ENCODE measurements at places on chromosomes 5 and 9.

GRCh38 chr5:3103262-3103811 is 351.9 kb upstream of the IRX2 start:
- H3K27me3 ChIP-seq = no peaks in the 10 kb centered on the region
- no peak overlapping the region for H3K4me3 ChIP-seq
- no peak for DNase-seq
- H3K36me3 ChIP-seq = no peaks in the 10 kb centered on the region
- no peaks in the 10 kb centered on the region for H3K4me1 ChIP-seq
- H3K27ac ChIP-seq = no peak overlapping the region

DNA sequence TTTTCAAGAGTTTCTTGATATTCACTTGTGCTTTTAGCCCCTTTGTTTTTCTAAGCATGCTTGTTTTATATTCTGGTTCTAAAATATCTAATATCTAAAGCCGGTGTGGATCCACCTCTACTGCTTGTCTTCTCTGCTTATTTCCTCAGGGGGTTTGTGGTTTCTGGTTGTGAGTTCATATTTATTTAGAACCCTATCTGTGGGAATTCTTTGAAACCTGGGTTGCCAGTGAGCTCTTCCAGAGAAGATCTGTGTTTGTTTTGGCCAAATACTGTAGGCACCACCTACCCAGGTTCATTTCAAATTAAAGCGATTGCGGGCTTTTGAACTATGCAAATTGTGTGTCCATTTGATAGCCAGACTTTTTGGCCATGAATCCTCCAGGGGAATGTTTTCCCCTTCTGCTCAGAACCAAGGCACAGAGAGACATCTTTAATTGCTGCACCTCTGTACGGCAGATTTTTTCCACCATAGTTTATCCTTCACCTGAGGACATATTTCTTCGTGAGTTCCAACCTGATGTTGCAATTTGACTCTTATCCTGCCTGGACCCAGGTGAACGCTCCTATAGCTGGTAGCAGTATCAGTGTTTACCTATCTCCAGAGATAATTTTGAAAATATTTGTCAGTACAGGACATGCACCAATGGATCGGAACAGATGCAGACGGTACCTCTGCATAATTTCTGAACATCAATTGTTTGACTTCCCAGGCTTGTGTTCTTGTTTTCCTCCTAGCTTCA is 2.4 kb upstream of the ZBTB43 start:
- H3K27ac ChIP-seq = no peak overlapping the region
- H3K4me3 ChIP-seq = no peak overlapping the region
- no peaks in the 10 kb centered on the region for H3K27me3 ChIP-seq
- DNase-seq = no peak
- H3K4me1 ChIP-seq = peaks cover 36% of the 10 kb centered on the region

- no peak overlapping the region for H3K4me3 ChIP-seq
- H3K27ac ChIP-seq = peak overlapping the region; percentile 85
- no peaks in the 10 kb centered on the region for H3K27me3 ChIP-seq
- peaks cover 51% of the 10 kb centered on the region for H3K4me1 ChIP-seq
These were observed 44.9 kb downstream of the SHB start for GRCh38 chr9:38024036-38024681.

DNA sequence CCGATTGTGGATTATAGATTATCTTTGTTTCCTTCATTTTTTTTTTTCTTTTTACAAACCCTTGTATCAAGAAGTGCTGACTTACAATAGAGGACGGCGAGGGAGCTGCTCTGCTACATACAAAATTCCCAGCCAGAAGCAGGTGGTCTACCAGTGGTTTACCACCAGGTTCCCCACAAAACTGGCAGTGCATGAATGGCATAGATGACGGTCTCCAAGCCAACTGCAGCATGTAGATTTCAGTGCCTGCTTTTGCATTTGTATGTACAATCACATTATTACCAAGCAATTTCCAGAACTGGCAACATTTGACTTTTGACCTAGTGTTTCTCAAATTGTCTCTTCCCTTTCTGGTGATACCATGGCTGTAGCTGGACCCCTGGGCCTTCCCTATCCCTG is 84.0 kb downstream of the ACER2 start:
- H3K36me3 ChIP-seq = no peaks in the 10 kb centered on the region
- peaks cover 14% of the 10 kb centered on the region for H3K4me1 ChIP-seq
- DNase-seq = no peak
- no peaks in the 10 kb centered on the region for H3K27me3 ChIP-seq
- H3K27ac ChIP-seq = no peak overlapping the region
- H3K4me3 ChIP-seq = no peak overlapping the region

DNA sequence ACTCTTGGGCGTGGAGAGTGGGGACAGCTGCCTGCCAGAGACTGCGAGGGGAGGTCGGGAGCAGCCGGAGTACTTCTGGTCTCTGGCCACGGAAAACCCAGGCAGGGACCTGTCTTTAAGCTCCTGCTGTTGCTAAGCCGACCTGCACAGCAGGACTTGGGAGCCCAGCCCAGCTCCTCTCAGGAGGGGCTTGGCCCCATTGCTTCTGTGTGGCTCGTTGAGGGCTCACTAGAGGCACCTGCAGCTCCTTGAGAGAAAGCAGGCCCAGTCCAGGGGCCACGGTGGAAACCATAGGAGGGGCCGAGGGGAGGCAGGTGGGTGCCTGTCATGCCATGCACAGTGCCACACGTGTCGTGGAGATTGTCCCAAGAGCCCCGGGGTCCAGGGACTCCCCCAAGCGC is 3.3 kb upstream of the LCN2 start:
- H3K4me1 ChIP-seq = peaks cover 44% of the 10 kb centered on the region
- H3K27me3 ChIP-seq = no peaks in the 10 kb centered on the region
- H3K27ac ChIP-seq = peak overlapping the region; percentile 84
- no peak overlapping the region for H3K4me3 ChIP-seq
- no peak for DNase-seq

DNA sequence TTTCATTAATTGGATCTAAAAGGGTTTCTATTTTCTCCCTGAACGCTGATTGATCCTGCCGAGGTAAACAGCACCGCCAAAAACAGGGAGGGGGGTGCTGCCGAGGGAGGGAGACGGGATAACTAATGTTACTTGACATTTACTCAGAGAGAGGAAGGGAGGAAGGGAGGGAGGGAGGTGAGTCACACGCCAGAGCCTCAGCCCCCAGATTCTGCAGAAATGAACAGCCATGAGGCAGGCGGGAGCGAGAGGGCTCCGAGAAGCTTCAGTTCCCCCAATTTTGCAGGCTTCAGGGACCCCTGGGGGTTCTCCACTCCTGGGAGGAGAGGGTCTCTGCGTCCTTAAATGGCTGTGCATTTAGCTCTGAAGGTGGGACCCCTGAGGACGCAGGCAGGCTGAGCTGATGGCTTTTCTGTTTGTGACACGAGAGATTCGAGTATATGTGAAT is 59.1 kb upstream of the IER5L start:
- peaks cover 12% of the 10 kb centered on the region for H3K4me1 ChIP-seq
- H3K4me3 ChIP-seq = no peak overlapping the region
- H3K36me3 ChIP-seq = no peaks in the 10 kb centered on the region
- DNase-seq = no peak
- H3K27me3 ChIP-seq = no peaks in the 10 kb centered on the region

DNA sequence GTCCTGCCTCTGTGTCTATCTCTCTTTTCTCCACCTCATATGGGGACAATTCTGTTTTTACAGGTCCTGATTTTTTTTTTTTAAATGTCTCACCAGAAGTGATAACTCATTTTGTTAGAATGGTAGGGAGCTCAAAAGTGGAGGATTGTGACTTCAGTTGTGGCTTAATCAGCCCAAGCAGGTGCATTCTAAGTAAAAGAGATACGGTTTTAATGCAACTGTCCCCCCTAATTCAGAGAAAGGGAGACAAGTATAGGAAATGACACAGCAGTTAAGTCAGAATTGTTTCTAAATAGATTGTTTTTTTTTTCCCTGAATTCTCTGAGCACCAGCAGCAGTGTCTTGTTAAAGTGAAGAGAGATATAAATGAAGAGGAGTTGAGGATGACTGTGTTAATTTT is 24.5 kb downstream of the MAST4 start:
- no peaks in the 10 kb centered on the region for H3K36me3 ChIP-seq
- no peak overlapping the region for H3K27ac ChIP-seq
- H3K4me1 ChIP-seq = no peaks in the 10 kb centered on the region
- no peak overlapping the region for H3K4me3 ChIP-seq
- no peaks in the 10 kb centered on the region for H3K27me3 ChIP-seq

GRCh38 chr5:111507276-111507675 is 5.1 kb downstream of the STARD4 start:
- no peak overlapping the region for H3K4me3 ChIP-seq
- H3K27me3 ChIP-seq = no peaks in the 10 kb centered on the region
- no peak overlapping the region for H3K27ac ChIP-seq
- no peaks in the 10 kb centered on the region for H3K36me3 ChIP-seq

DNA sequence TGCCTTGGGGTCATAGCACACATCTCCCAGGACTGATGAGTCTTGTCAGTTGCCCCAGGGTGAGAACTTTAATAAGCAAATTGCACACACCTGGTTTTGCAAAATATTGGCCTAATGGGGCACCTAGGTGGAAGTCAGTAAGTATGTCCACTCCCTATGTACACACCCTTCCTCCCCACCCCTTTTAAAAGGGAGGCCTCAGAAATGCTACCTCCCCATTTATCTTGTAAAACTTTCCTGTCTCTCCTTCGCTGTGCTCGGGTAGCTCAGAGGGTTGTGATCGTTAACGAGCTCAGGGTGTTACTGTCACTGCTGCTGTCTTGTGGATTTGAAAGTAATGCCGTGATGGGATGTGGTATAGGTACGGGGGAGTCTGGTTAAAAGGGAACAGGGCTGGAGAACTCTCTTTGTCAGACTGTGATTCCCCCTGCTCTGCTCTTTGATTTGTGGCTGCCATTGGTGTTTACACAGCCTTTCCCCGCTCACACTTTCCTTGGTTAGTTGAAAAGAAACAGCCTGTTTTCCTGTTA is 26.2 kb downstream of the ZNF462 start:
- H3K4me3 ChIP-seq = no peak overlapping the region
- H3K27ac ChIP-seq = peak overlapping the region; percentile 43
- H3K36me3 ChIP-seq = no peaks in the 10 kb centered on the region
- DNase-seq = no peak

GRCh38 chr5:161382685-161383084 is 163.8 kb downstream of the GABRB2 start:
- H3K27me3 ChIP-seq = no peaks in the 10 kb centered on the region
- no peak overlapping the region for H3K27ac ChIP-seq
- H3K4me3 ChIP-seq = no peak overlapping the region
- H3K4me1 ChIP-seq = no peaks in the 10 kb centered on the region

DNA sequence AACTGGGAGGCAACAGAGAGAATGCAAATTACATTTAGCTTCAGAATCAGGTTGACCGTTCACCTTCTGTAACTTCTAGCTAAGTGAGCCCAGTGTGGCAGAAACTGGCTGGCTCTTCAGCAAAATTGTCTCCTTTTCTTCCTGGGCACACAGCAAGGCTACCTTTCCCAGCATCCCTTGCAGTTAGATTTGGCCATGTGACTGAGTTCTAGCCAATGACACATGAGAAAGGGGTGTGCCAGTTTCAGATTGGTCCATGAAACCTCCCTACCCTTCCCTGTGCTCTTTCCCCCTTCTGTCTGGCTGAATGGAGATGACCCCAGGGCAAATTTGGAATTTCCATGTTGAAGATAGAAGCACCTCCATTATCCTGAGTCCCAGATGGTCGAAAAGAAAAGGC is 72.5 kb upstream of the SMIM23 start:
- H3K4me3 ChIP-seq = no peak overlapping the region
- no peaks in the 10 kb centered on the region for H3K36me3 ChIP-seq
- no peak for DNase-seq
- no peaks in the 10 kb centered on the region for H3K4me1 ChIP-seq
- H3K27me3 ChIP-seq = no peaks in the 10 kb centered on the region

- peaks cover 8% of the 10 kb centered on the region for H3K27me3 ChIP-seq
- peaks cover 61% of the 10 kb centered on the region for H3K4me1 ChIP-seq
- no peak for DNase-seq
- no peak overlapping the region for H3K4me3 ChIP-seq
- no peaks in the 10 kb centered on the region for H3K36me3 ChIP-seq
- H3K27ac ChIP-seq = peak overlapping the region; percentile 71
These were observed 8.0 kb upstream of the CCIN start for GRCh38 chr9:36161187-36161586.

DNA sequence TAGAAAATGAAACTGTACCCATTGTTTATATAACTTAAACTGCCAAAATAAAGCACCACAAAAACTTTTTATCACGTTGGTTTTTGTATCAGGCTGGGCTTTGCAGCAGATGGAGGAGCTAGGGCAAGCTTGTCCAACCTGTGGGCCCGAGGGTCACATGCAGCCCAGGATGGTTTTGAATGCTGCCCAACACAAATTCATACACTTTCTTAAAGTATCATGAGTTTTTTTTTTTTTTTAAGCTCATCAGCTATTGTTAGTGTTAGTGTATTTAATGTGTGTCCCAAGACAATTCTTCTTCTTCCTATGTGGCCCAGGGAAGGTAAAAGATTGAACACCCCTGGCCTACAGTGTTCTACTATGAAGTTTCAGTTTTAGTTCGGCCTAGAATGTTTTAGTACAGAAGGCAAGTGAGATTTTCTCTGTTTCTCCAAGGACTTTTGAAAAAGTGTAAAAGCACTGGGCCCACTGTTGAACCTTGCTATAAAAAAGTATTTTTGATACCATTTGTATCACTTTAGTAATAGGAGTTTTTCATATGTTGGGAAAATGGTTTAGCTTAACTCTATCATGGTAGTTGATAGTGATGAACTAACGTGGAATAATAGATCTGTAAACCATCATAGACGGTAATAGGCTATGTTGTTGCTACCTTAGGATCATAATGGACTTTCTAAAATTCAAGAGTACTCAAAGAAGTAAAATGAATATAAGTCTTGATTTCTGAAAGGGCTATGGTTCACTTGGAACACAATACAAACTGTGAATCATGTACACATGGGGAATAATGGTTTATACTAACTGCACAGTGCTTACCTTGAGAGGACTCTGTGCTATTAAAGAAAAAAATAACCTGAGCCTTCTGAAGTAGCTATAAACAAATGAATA is 2.9 kb downstream of the CDKN2A start:
- no peak for DNase-seq
- H3K36me3 ChIP-seq = no peaks in the 10 kb centered on the region
- H3K4me1 ChIP-seq = peaks cover 5% of the 10 kb centered on the region
- no peak overlapping the region for H3K27ac ChIP-seq
- peaks cover 9% of the 10 kb centered on the region for H3K27me3 ChIP-seq
- H3K4me3 ChIP-seq = no peak overlapping the region

- H3K4me3 ChIP-seq = no peak overlapping the region
- no peaks in the 10 kb centered on the region for H3K27me3 ChIP-seq
- H3K27ac ChIP-seq = no peak overlapping the region
- H3K36me3 ChIP-seq = no peaks in the 10 kb centered on the region
- DNase-seq = no peak
- peaks cover 6% of the 10 kb centered on the region for H3K4me1 ChIP-seq
These were observed 90.8 kb downstream of the HRH2 start for GRCh38 chr5:175748650-175749049.

- H3K36me3 ChIP-seq = no peaks in the 10 kb centered on the region
- no peak overlapping the region for H3K27ac ChIP-seq
- H3K4me1 ChIP-seq = peaks cover 29% of the 10 kb centered on the region
- no peaks in the 10 kb centered on the region for H3K27me3 ChIP-seq
These were observed 10.9 kb downstream of the TMEM8B start for GRCh38 chr9:35839926-35840325.

DNA sequence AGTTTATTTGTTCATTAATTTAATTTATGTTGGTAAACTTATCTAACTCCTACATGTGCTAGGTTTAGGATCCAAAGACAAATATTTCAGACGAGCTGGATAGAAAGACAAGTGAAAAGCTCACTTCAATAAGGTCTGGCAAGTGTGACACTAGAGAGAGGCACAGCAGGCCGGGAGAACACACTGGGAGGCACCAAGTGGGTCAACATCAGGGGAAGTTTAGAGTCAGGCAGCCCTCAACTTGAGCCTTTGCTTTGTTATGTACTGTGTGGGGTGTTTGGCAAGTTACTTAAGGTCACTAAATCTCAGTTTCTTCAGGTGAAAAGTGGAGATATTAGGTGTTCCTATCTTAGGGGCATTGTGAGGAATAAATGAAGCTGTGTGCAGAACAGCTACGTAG is 214.4 kb downstream of the PCSK1 start:
- no peaks in the 10 kb centered on the region for H3K27me3 ChIP-seq
- H3K4me3 ChIP-seq = no peak overlapping the region
- DNase-seq = no peak
- H3K36me3 ChIP-seq = no peaks in the 10 kb centered on the region
